ENCODE measurements at places on chromosomes 6 and 20. TPM values are rescaled to one million over a fixed set of nuclear protein-coding genes. Genes with fewer than 3 reads are reported as not detected.

GPR63 gene
- total RNA-seq, result 1.3 TPM

IL17F gene
- not detected for total RNA-seq

VSX1 gene
- not detected for total RNA-seq

COL21A1 gene
- total RNA-seq, result 0.10 TPM

FAM83D gene
- total RNA-seq, result 73.1 TPM

PAQR8 gene
- 2.1 TPM for total RNA-seq

RGS17 gene
- 9.0 TPM for total RNA-seq

MAFB gene
- not detected for total RNA-seq

SLC22A2 gene
- not detected for total RNA-seq

DLL1 gene
- 1.4 TPM for total RNA-seq

SASH1 gene
- total RNA-seq, result 11.6 TPM

TNXB gene
- 0.10 TPM for total RNA-seq

PROKR2 gene
- not detected for total RNA-seq

NKAPL gene
- not detected for total RNA-seq

EBF4 gene
- total RNA-seq, result not detected

C6orf163 gene
- total RNA-seq, result 1.0 TPM

FAM209B gene
- total RNA-seq, result not detected

ZC3H12D gene
- total RNA-seq, result 0.16 TPM

INSM1 gene
- total RNA-seq, result not detected

RRAGD gene
- 5.3 TPM for total RNA-seq

REPS1 gene
- 46.9 TPM for total RNA-seq

HDGFL1 gene
- not detected for total RNA-seq

KIF16B gene
- 1.2 TPM for total RNA-seq

MRPS18B gene
- total RNA-seq, result 132 TPM

RNF217 gene
- 9.6 TPM for total RNA-seq

HLA-DRB5 gene
- total RNA-seq, result not detected

GGTLC1 gene
- total RNA-seq, result not detected

TREML1 gene
- total RNA-seq, result not detected

TSBP1 gene
- total RNA-seq, result not detected

C6orf62 gene
- total RNA-seq, result 64.9 TPM

PCSK2 gene
- not detected for total RNA-seq

VGLL2 gene
- not detected for total RNA-seq

C20orf141 gene
- total RNA-seq, result 0.50 TPM
